ENCODE measurements at places on chromosomes 7 and 10.

GRCh38 chr7:24213311-24213710, 70.7 kb upstream of the NPY start:
- no peak for DNase-seq

DNA sequence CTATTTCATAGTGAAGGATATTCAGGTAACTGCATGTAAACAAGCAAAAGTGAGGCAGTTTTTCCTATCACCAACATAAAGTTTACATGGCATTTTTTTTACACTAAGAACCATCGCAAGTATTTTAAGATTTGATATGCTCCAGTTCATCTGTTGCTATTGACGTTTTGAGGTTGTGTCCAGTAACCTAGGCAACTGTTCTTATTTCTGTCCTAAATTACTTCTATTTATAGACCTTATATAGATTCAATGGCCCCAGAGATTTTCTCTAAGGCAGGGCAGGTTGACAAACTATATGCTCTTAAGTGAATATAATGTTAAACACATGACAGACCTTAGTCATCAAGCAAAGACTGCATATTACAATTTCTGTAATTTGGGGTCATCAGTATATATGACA, 830.2 kb upstream of the LRRTM3 start:
- no peak for DNase-seq

DNA sequence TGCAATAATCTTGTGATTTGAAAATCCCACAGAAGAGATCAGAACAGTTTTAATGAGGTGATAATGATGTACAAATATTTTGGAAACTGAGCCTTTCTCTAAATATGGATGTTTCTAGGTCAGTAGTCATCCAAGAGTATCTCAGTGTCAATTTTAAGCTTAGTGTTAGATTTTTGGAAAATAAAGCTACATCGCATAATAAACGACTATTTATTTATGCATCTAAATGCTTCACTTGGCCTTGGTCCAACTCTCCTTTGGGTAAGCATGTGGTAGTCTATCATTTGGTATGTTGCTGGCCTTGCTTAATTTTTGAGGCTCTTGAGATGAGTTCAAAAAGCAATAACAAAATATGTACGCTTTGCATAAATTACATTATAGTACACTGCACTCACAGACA, 5.4 kb upstream of the PPP1R9A start:
- no peak for DNase-seq

DNA sequence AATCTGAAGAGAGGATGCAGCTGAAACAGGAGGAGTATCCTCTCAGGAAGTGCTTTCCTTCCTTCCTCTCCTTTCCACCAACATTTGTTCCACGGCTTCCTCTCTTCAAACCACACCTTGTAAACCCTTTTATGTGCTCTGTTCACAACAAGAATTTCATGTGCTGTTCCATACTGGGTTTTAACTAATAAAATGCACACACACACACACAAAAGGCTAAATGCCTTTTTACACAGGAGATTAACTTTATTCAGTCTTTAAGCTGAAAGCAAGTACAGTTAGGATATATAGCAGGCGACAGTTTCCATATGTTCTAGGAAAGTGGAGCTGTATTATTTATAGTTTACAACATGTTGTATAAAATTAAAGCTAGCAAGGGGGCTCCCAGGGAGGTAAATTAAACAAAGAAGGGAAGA, 106.7 kb downstream of the REEP3 start:
- DNase-seq = no peak

DNA sequence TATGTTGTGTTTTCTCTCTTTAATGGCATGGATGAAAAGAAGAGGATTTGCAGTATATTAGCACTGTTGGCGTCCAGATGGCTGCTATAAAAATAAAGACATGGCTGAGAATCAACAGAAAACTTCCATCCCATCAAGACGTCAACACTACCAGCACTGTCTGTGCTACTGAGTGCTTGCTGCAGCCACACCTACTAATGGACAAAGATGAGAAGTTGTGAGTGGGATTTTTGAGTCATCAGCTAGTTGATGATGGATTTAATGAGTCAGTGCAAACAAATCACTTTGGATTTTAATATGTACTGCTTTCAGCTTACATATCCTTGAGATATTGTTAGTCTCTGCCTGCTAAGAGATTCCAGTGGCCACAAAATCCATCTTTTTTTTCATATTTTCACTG, 631.0 kb upstream of the ANKRD30A start:
- DNase-seq = no peak

DNA sequence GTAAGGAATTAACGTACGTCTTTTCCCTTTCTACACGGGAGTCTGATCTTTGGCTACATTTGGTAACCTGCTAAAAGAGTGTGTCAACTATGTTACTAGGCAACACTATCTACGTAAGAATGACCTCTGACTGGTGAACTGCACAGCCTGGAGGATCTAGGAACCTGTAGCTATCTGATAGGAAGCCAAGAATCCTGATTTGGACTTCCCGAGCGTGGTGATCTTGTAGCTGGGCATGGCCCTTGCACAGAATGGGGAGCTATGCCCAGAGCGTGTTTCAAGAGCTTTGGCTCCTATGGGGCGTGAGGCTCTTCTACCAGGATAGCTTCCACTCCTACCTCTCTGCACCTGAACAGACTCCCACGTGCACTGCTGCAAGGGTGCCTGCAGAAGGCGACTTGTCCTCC, 157.5 kb downstream of the TAX1BP1 start:
- no peak for DNase-seq

DNA sequence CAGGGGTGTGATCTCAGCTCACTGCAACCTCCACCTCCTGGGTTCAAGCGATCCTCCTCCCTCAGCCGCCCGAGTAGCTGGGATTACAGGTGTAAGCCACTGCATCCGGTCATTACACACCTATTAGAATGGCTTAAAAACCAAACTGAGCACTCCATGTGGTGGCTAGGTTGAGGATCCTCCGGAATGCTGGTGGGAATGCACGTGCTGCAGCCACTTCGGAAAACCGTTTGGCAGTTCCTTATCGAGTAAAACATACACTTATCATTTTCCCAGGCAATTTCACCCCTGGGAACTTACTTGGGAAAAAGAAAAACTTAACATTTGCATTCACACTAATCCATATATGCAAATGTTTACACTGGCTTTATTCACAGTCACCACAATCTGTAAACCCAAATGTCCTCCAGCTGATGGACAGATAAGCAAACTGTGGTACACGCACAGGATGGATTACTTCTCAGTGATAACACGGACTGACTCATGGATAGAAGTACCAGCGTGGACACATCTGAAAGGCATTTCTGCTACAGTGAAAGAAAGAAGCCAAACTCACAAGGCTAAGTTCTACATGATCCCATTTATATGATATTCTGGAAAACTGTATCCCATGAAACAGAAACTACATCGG, 20.4 kb downstream of the RFC2 start:
- DNase-seq = no peak

GRCh38 chr10:71332466-71332865, 13.4 kb downstream of the SLC29A3 start:
- DNase-seq = no peak

GRCh38 chr10:1475771-1476454, 261.4 kb downstream of the ADARB2 start:
- no peak for DNase-seq

- no peak for DNase-seq
Observed at GRCh38 chr10:89466599-89467035, 52.2 kb downstream of the IFIT5 start.

DNA sequence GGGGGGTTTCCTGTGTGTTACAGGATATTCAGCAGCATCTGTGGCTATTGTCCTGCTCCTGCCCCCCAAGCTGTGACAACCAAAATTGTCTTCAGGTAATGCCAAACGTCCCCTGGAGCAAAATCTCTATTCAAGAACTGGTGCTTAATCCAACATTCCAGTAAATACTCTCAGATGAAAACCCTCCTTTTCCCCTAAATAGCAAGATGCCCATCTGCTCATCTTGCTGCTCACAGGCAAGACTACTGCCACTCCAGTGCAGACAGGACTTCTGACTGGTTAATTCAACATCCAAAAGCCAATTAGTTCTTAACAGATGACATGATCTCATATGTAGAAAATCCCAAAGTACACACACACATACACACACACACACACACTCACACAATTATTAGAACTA, 20.5 kb upstream of the JAZF1 start:
- DNase-seq = no peak

GRCh38 chr7:47408675-47409074, 173.2 kb downstream of the TNS3 start:
- DNase-seq = no peak

GRCh38 chr7:28083164-28083997, 97.2 kb downstream of the JAZF1 start:
- no peak for DNase-seq

DNA sequence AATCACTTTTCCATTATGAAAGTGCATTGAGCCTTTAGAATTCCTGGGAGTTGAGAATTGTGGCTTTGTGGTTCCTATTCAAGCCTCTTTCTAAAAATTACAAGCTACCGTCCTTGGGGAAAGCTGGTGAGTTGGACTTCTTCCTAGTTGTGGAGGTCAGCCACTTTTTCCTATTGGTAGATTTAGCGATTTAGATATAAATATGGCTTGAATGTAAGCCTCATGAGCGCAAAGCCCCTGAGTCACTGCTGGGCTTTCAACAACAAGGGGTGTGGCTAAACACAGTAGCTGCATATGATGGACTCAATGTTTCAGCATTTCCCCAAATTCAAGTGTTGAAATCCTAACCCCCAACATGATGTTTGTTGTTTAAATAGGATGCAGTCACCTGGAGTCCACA, 150.0 kb upstream of the IGFBP3 start:
- no peak for DNase-seq

GRCh38 chr10:115094416-115095140, 1.4 kb downstream of the ATRNL1 start:
- no peak for DNase-seq

Measured in stimulated activated CD8-positive, alpha-beta memory T cell treated with anti-CD3 and anti-CD28 coated beads, Interleukin-15, amount 100 ng/mL, for 4 hours (primary cell).